NCI-H1417 (cell line): ENCODE measurements at places on chromosomes 6 and 20.

- DNase-seq = no peak
These were observed 168.9 kb downstream of the ATXN1 start for GRCh38 chr6:16592223-16592911.

- peak; percentile 68 for DNase-seq
These were observed at the start of gene RGS19 for GRCh38 chr20:64079273-64080012. RGS19 (minus strand) TSS chr20:64079518; CDS start chr20:64076886, 2,632 bp downstream.

DNA sequence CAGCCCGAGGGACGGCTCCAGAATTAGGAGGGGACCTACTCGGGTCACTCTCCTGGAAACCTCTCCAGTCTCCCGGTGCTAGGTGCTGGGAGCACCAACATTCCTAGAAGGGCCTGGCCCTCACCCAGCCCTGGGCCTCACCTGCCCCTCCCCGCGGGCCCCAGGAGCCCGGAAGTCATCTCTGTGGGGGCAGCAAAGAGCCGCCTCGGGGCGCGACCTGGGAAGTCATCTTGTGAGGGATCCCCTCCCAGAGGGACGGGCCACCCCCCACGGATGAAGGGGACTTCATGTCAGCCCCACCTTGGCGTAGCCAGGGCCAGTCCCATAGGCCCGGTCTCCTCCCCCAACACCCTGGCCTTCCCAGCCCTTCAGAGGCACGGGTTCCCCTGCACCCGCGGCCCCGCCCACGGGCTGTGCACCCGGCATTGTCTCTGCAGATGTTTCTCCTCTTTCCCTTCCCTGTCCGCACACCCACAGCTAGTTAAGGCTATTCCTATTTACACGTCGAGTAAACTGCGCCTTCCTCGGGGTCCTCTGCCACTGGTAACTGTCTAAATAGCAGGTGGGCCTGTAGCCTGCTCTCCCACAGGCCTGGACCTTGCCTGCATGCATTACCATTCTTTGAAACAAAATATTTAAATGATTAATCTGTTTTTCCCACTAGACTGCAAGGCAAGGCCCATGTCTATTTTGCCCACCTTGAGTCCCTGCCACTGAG, 896 bp upstream of the RNASET2 start:
- peak; percentile 84 for DNase-seq

- DNase-seq = no peak
These were observed 22.1 kb upstream of the EEF1A1 start for GRCh38 chr6:73542891-73543290.

- no peak for DNase-seq
These were observed 134.2 kb downstream of the PLCB4 start for GRCh38 chr20:9203081-9203447.

DNA sequence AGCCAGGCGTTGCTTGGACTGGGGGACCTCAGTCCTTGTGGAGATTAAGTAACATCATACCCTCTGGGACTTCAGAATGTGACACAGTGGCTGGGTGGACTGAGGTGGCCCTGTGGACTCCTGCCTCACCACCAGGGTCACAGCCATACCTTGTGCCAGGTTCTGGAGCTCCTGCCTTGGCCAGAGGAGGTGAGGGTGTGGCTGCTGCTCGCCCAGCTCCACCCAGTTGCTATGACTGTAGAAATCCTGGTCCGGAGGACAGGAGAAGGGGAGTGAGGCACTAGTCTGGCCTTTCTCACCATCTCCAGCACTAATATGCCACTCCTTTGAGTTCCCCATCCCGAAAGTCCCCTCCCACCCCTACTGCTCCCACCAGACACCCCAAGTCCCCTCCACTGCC, 1.9 kb downstream of the VWA7 start:
- DNase-seq = no peak

- no peak for DNase-seq
These were observed 83.0 kb downstream of the RTN4IP1 start for GRCh38 chr6:106546261-106546690.

DNA sequence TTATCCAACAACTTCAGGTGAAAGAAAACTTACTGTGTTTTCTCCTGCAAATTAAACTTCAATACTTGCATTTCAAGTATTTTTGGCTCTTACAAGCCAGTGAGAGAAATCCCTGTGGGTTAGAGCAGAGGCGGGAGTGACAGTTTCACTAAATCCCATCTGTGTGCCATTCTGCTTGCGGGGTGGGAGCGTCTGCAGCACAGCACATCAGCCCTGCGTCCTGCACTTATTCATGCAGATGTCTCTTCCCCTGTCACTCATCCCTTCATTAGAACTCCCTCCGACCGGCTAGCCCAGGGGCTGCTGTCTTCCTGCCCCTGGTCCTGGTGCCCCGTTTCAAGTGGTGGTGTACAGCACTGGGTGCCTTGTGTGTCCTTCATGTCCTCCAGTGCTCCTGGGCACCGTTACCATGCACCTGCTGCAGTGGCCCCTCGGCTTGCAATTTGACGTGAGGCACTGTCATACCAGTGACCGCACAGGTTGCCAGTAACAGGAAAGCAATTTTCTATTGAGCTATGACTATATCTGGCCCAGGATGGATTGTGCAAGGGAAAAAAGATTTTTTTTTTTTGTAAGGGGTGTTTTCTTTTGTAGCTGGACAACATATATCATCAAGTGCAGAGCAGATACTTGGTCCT, 59.4 kb downstream of the INSM1 start:
- no peak for DNase-seq

- DNase-seq = no peak
These were observed 52.0 kb downstream of the MAP3K5 start for GRCh38 chr6:136740050-136740974.

DNA sequence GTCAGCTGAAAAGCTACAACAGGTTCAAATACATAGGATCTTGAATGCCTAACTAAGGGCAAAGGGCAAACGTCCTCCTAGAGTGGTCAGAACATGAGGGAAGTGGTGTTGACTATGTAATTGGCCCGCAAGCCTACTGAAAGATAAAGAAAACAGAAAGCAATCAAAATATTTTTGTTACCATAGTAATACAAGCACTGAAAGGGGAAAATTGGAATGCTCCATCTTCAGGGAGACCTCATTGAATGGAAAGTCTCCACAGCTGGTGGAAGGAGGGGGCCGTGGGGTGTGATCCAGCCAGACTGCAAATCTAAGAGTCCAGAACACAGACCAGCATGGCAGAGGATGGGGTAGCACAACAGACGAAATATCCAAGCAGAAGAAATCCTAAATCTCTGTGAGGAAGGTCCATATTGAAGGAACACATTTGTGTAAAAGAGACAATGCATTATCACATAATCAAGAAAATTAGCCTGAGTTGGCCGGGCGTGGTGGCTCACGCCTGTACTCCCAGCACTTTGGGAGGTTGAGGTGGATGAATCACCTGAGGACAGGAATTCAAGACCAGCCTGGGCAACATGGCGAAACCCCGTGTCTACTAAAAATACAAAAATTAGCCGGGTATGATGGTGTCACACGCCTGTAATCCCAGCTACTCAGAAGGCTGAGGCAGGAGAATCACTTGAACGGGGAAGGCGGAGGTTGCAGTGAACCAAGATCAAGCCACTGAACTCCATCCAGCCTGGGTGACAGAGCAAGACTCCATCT, 39.5 kb downstream of the MTFR2 start:
- no peak for DNase-seq

GRCh38 chr6:144036064-144036834, 28.2 kb upstream of the PLAGL1 start:
- DNase-seq = no peak

GRCh38 chr6:149567194-149567586, 1.0 kb downstream of the GINM1 start:
- no peak for DNase-seq

GRCh38 chr6:101195588-101195987, 197.9 kb upstream of the GRIK2 start:
- no peak for DNase-seq

DNA sequence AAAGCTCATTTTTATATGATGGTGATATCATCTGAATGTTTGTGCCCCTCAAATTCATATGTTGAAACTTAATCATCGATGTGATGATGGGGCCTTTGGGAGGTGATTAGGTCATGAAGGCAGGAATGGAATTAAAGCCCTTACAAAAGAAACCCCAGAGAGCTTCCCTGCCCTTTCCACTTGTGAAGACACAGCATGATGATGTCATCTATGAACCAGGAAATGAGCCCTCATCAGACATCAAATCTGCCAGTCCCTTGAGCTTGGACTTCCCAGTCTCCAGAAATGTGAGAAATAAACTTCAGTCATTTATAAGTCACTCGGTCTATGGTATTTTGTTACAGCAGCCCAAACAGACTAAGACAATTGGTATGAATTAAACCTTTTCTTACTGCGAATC, 153.1 kb downstream of the MYB start:
- DNase-seq = peak; percentile 22

- no peak for DNase-seq
These were observed 33.1 kb upstream of the MCUR1 start for GRCh38 chr6:13847326-13848050.

- no peak for DNase-seq
These were observed 133.0 kb upstream of the ATXN1 start for GRCh38 chr6:16894301-16894700.
